ENCODE measurements at places on chromosomes 12 and 14.

GRCh38 chr12:95884998-95885397, 26.2 kb downstream of the SNRPF start:
- DNase-seq = no peak

DNA sequence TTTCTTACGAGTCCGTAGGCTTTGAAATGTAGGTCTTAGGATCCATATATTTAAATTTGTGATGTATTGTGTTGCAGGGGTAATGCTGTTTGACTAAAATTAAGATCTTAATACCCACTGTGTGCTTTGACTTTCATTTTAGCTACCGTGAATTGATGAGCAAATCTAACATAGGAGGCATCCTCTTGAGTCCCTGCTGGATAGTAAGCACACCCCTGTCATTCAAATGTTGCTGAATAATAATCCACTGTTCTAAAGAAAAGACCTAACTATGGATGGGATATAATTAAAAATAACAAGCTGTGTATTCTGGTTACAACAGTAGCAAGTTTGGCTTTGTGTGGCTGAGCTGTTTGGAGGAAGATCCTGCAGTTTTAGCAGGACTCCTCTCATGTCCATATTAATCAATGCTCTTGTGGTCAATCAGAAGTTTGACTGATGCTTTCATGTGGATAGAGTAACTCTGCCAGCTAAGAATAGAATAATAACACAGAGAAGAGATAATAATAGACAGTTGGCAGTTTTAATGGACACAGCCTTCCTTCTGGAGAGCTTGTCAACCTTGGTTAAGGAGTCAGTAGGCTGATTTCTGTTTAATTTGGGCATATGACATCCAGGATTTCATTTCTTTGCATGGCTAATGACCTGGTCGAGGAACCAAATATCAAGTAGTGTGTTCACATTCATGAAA, 148.1 kb upstream of the MIS18BP1 start:
- DNase-seq = no peak

DNA sequence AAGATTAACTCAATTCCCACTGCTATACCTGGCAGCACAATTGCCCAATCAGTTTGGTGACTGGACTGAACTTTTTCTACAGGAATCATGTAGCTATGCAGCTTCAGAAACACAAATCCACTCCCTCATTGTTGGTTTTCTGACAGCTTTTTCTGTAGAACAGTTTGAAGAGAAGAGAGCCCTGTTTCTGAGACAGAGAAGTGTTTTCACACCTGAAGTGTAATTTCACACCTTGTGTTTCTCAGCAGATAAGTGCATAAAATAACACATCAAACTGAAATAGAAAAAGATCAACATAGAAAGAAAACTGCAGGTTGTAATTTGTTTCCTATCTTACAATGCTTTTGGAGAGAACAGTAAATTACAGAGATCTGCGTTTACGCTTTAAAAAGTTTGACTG, 335.6 kb downstream of the SNAPC1 start:
- no peak for DNase-seq

DNA sequence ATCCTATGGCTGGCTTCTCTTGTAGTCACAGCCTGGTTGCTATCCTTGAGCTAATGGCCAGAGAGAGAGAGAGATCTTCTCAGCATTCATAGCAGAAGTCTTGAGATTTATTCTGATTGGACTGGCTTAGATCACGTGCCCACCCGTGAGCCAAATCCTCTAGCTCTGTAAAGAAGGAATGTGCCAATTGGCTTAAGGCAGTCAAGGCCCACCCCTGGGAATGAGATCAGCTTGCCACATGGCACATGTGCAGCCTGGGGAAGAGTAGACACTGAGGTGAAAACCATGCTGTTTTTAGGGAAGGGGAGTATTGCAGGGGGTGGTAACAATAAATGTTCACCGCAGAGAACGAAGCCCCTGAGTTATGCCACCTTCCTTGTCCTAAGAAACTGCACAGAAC, 36.3 kb downstream of the PLEKHG7 start:
- no peak for DNase-seq

GRCh38 chr14:55929136-55929535, 189.1 kb upstream of the PELI2 start:
- no peak for DNase-seq

DNA sequence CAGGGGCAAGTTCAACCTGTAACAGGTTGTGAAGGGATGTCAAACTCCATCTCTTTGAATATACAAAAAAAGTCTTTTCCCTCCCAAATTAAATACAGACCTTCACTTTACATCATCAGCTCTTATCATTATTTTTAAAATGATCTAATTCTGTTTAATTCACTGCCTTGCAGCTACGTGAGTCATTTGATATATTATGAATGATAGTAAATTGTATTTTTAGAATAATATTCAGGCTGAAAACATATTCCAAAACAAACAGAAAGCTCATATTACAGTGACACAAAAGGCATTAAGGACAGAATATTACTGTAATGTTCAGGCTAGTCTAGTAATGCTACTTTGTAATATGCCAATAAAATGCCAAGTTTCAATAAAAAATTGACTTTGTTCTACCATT, 53.3 kb downstream of the BCAT1 start:
- no peak for DNase-seq

- no peak for DNase-seq
Measured at GRCh38 chr14:92952481-92953298, 29.7 kb downstream of the CHGA start.

DNA sequence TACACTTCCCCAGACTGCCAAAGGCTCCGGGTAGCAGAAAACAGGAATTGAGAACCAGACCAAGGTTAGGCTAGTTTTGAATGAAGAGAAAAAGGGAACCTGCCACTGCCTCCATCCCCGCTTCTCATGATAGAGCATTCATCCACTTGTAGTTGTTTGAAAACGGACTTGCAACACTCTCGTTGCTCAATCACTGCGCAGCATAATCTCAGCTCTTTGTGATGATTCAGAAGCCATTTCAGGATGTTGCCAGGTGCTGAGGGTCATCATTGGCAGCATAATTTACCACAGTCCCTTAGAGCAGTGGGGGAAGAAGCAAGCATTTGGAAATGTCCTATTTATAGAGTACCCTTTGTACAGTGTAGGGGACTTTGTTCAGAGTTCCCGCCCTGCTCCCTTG, 25.6 kb downstream of the KCNK13 start:
- DNase-seq = no peak

DNA sequence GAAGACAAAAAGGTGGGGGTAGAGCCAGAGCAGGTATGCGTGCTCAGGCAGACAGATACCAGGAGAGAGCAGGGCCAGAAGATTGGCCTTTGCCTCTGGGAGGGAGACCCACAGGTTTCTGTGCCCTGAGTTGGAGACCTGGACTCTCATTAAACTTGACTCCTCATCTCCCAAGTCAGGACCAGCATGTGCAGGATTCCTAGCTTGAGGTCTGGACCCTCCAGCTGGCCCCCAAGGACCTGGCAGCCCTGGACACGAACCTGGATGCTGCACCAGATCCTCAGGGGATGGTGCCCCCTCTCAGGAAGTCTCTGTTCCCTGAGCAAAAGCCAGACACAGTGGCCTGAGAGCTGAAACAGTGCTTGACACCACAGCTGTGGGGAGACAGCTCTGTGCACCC, 10.5 kb upstream of the KRT73 start:
- DNase-seq = no peak

- no peak for DNase-seq
Measured at GRCh38 chr14:78143489-78144145, 26.6 kb upstream of the NRXN3 start.

GRCh38 chr14:22561366-22561660, 27.7 kb downstream of the DAD1 start:
- DNase-seq = no peak

DNA sequence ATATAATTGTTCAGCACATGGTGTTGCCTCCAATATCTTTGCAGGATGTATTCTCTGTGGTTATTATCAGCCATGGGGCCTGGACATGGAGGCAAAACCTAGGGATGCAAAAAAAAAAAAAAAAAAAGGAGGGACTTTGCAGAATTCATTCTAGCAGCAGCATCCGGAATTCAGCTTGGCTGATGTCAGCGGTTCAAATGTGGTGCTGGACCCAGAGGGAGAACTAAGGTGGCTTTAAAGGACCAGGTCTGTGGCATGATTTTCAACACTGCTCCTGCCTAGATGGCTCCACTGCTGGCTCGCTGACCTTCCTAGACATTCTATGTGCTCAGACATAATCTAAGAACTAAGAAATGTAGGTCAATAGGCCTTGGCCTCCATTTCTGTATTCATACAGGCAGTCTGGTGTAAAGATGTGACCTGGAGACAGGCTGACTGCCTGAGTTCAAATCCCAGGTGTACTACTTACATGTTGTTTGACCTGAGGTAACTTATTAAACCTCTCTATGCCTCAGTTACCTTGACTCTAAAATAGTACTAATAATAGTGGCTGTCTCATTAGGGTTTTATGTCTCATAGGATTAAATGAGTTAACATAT, 108.6 kb downstream of the PPM1A start:
- DNase-seq = no peak

DNA sequence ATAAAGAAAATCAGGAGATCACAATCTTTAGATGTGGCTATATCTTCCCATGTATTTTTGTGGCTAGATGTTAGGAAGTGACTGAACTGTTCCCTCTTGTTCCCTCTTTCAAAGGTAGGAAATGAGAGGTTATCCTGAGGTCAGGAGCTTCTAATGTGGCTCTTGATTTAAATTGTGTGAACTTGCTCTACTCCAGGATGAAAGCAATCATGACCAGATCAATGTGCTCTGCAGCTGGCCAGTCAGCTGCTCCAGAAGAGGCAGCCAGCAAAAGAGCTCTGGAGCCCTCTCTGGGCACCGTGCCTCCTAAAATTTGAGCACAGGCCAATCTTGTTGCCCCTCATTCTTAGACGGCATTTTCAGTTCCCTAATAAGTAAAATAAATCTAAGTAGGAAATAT, 32.0 kb downstream of the CDK17 start:
- DNase-seq = no peak

DNA sequence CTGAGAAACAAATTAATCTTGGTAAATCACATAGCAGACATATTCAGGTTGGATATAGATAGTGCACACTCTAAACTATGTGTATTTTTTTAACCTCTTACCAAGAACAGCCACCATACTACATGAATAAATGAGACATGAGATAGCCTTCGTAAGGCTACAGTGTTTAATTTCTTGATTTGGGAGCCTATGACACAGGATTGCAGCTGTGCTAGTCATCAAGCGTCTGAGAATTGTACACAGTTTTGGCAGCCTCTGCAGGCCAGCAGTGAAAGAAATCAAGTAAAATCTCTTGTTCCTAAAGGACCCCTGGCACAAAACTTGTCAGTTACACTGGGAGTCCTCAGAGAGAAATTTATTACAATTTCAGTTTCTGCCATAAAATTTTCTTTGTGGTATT, 236.1 kb downstream of the C12orf50 start:
- DNase-seq = no peak

DNA sequence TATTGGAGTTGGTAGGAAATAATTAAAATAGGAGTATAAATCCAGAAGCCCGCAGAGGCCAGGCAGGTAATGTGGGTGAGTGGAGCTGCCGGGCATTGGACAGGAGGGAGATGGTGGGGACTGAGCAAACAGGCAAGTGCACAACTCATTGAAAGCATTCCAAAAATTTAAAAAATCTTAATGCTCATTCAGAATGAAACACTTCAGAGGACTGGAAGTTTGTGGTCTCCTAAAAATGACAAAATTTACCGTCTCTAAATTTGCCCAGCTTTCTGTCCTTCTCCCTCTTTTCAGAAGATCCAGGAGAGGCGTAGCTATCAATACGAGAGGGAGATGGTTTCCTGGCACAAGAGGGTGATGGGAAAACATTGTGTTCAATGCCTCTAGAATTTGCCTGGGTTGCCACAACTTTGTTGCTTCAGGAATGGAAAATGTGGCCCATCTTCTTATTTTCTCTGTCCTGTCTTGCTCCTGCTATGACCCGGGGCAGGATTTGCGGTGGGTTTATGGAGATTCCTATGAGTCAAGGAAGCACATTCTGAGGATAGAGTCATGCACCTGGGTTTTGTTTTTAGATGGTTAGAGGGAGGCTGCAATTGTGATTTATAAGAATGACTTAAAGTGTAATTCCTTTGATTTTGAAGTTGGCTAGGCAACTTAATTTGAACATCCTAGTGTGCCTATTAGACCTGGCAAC, 72.2 kb downstream of the BORCS5 start:
- DNase-seq = no peak

GRCh38 chr12:109432431-109432830, 44.7 kb downstream of the KCTD10 start:
- no peak for DNase-seq

DNA sequence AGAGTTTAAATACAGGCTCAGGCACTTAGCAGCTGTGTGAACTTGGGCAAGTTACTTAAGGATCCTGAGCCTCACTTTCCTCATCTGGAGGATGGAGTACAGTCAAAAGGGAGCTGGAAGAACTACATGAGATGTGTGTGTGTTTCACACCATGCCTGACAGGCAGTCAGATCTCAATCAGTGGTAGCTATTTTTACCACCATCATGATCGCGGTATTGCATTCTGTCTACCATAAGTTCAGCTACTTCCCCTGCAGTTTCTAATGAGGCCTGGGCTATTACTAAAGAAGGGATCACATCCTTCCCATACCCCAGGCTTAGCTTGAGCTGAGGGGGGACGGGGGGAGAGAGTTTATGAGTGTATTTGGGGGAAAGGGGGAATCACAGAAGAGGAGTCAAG, 7.0 kb downstream of the AQP6 start:
- DNase-seq = no peak

- DNase-seq = no peak
Measured at GRCh38 chr12:46374310-46374709, 1.7 kb upstream of the SLC38A2 start.

DNA sequence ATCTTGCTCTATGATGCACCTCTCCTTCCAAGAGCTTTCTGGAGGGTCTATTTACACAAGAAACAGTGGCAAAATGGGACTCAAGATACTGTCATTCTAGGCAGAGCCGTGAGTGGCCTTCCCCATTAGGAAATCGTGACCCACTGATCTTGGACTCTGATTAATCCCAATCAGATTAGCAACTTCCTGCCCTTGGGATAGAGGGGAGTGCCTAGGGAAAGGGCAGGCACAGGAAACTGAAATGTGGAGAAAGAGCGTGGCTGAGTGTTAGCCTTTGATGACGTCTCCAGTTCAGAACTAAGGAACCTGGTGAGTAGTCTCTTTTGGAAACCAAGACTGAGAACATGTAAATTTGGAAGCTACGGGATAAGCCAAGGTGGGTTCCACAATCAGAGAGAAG, 76.1 kb downstream of the NUAK1 start:
- no peak for DNase-seq

DNA sequence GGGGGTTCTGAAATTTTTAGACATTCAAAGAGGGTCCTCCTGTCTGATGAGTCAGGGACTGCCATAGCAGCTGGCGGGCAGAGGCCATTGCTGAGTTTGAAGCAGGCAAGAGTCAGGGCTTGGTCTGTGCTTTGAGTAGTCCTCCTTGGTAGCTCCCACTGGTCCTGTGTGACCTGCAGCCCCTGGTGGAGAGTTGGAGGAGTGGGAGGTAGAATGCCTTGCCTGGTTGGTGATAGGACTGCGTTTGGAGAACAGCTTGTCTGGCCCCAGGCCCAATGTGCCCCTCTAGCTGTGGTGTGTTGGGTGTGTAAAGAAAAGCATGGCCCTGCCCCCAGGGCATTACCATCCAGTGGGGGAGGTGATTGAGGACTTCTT, 116.7 kb downstream of the BEGAIN start:
- no peak for DNase-seq

Data from left forelimb (tissue), 1 donor.